ENCODE measurements at places on chromosomes 4 and X. TPM values are rescaled to one million over a fixed set of nuclear protein-coding genes. Genes with fewer than 3 reads are reported as not detected.

DNA sequence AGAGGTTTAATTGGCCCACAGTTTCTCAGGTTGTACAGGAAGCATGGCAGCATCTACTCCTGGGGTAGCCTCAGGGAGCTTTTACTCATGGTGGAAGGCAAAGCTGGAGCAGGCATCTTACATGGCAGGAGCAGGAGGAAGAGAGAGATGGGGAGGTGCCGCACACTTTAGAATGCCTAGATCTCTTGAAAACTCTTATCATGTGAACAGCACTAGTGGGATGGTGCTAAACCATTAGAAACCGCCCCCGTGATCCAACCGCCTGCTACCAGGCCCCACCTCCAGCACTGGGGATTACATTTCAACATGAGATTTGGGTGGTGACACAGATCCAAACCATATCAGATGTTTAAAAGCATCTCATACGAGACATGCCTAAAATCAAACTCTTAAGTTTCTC, 41.6 kb upstream of the SCOC start:
- H3K27me3 ChIP-seq = no peaks in the 10 kb centered on the region
- H3K4me3 ChIP-seq = no peak overlapping the region
- no peaks in the 10 kb centered on the region for H3K36me3 ChIP-seq
- no peaks in the 10 kb centered on the region for H3K4me1 ChIP-seq

DNA sequence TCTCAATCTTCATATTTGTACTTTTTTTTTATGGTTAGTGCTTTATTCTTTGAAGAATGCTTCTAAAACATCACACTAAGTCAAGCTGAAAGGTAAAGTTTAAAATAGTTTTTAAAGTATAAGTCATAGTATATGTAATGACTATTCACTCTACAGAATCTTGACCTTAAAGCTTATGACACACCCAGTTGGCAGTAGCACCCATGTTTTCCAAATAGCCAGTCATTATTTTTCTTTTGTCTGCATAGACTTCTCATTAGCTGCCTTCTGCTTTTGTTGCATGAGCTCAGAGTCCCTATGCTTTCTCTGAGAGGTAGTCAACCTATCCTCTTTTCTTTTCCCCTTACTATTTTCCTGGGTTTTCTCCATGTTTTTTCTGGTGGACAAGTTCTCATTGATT, 231.5 kb downstream of the PCDH18 start:
- no peak overlapping the region for H3K4me3 ChIP-seq
- H3K4me1 ChIP-seq = no peaks in the 10 kb centered on the region
- no peak for DNase-seq
- H3K27ac ChIP-seq = no peak overlapping the region

Gene CSAG3
- 0.52 TPM for total RNA-seq

Gene DTHD1
- 0.09 TPM for total RNA-seq

- no peak overlapping the region for H3K27ac ChIP-seq
- no peak overlapping the region for H3K4me3 ChIP-seq
- no peak for DNase-seq
- no peaks in the 10 kb centered on the region for H3K4me1 ChIP-seq
These were observed 188.8 kb downstream of the RCHY1 start for GRCh38 chr4:75325318-75325979.

DNA sequence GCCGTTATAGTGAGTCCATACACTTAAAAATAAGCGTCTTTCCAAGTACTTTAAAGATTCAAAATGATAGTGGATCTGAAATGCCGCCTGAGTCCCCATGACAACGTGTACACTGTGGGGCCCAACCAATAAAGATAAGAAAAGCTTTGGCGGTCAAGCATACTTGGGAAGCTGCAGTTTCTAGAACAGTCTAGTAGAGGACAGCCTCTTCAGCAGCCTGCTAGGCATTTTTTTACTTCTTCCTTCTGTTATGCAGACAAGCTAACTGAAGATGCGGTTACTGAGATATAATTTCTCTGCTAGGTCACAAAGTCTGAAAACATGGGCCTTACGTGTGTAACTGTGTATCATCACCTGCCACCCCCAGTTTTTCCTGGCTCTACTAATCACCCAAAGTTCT, 402 bp upstream of the UPRT start:
- H3K27me3 ChIP-seq = no peaks in the 10 kb centered on the region
- H3K27ac ChIP-seq = peak overlapping the region; percentile 95
- no peaks in the 10 kb centered on the region for H3K36me3 ChIP-seq
- DNase-seq = no peak

DNA sequence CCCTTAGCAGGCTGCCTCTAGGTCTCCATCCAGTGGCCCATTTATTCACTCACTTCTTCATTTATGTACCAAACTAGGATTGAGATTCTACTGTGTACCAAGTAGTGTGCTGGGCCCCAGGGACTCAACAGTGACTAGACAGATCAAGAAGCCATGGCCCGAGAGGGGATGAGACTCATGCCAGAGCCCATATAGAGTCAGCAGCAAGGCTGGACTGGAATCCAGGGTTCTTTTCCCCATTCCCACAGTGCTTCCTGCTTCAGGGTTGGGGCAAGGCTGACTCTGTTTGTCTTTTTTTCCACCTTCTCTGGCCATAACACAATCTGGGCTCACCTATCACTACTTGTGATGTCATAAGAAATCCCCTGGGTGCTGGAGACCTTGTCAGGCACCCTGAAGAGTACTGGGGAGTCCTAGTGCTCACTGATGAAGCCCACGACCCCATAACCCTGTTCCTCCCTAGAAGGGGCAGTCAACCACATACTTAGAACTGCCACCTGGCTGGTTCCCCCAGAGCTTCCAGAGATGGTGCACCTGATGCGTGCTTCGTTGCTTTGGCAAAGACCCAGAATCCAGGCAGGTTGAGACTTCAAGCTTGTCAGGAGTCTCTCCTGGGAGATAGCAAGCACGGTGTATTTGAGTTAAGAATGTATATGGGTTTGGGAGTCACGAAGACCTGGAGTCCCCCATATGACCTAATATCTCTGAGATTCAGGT, 6.2 kb downstream of the RTL5 start:
- no peaks in the 10 kb centered on the region for H3K36me3 ChIP-seq
- DNase-seq = no peak
- peaks cover 56% of the 10 kb centered on the region for H3K4me1 ChIP-seq

Gene CSAG2
- not detected for total RNA-seq

Gene SAGE1
- not detected for total RNA-seq

Gene GAGE13
- total RNA-seq = not detected

Gene RBM47
- 7.9 TPM for total RNA-seq

DNA sequence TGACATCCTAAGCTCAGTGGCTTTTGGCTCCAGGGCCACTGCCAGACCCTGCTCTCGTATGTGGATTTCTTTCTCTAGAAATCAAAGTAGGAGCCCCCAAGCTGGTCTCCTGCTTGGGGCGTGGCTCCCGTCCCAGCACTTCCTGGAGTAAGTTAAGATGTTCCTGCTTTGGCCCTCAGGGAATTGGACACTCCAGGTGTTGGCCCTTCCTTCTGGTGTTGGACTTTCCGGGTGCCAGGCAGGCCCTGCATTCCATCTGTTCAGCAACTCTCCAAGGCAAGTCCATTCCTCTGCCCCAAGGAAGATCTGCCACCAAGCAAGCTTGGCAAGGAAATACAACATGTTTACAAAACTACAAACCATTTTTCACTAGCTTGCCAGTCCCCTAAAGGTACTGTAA, 22.1 kb upstream of the GPC4 start:
- no peak for DNase-seq
- H3K27ac ChIP-seq = no peak overlapping the region
- H3K4me1 ChIP-seq = no peaks in the 10 kb centered on the region
- H3K4me3 ChIP-seq = no peak overlapping the region
- H3K36me3 ChIP-seq = no peaks in the 10 kb centered on the region

DNA sequence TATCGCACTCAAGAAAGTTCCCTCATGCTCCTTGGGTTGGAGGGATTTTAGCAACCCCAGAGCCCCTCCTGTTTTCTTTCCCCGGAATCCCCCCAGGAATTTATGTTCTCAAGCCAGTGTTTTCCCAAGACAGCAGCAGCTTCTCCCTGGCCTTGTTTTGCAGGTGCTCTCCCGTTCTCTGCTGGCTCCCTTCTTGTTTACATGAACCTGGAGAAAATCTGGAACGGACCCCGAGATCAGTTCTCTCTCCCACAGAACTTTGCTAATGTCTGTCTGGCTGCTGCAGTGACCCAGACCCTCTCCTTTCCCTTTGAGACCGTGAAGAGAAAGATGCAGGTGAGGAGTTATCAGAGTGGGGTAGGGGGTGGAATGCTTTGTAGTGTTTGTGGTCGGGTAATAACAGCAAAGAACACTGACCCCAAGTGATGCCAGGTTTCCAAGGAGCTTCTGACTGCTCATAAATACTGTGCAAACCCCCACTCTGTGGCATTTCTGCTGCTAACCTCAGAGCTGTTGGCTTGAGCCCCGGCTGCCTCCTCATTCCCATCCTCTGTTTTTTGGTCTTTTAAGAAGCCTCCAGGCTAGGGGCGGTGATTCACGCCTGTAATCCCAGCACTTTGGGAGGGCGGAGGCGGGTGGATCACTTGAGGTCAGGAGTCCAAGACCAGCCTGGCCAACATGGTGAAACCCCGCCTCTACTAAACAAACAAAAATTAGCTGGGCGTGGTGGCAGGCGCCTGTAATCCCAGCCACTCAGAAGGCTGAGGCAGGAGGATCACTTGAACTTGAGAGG, 11.1 kb downstream of the SLC25A43 start:
- H3K27me3 ChIP-seq = no peaks in the 10 kb centered on the region
- DNase-seq = no peak
- no peak overlapping the region for H3K4me3 ChIP-seq
- H3K27ac ChIP-seq = no peak overlapping the region
- no peaks in the 10 kb centered on the region for H3K4me1 ChIP-seq
- H3K36me3 ChIP-seq = no peaks in the 10 kb centered on the region

Gene PABPC4L
- total RNA-seq = 3.1 TPM

DNA sequence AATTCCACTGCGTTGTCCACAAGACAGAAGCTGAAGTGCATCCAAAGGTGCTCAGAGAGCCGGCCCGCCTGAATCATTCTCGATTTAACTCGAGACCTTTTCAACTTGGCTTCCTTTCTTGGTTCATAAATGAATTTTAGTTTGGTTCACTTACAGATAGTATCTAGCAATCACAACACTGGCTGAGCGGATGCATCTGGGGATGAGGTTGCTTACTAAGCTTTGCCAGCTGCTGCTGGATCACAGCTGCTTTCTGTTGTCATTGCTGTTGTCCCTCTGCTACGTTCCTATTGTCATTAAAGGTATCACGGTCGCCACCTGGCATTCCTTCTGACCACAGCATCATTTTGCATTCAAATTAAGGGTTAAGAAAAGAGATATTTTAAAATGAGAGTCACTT, 115.5 kb downstream of the NFKB1 start:
- H3K27ac ChIP-seq = no peak overlapping the region
- H3K4me3 ChIP-seq = no peak overlapping the region
- peaks cover 40% of the 10 kb centered on the region for H3K4me1 ChIP-seq
- H3K27me3 ChIP-seq = no peaks in the 10 kb centered on the region

Gene GAGE1
- not detected for total RNA-seq

- H3K4me3 ChIP-seq = peak within 1 kb of the TSS; percentile 79
- H3K36me3 ChIP-seq = no peaks in the 10 kb centered on the region
- no peaks in the 10 kb centered on the region for H3K27me3 ChIP-seq
- peaks cover 2% of the 10 kb centered on the region for H3K4me1 ChIP-seq
- peak within 1 kb of the TSS; percentile 94 for H3K27ac ChIP-seq
These were observed at the start of gene SEPTIN6 for GRCh38 chrX:119693040-119693995. Gene SEPTIN6, minus strand, starts transcription at chrX:119693168. Its CDS starts 63 bp downstream, at chrX:119693105.

DNA sequence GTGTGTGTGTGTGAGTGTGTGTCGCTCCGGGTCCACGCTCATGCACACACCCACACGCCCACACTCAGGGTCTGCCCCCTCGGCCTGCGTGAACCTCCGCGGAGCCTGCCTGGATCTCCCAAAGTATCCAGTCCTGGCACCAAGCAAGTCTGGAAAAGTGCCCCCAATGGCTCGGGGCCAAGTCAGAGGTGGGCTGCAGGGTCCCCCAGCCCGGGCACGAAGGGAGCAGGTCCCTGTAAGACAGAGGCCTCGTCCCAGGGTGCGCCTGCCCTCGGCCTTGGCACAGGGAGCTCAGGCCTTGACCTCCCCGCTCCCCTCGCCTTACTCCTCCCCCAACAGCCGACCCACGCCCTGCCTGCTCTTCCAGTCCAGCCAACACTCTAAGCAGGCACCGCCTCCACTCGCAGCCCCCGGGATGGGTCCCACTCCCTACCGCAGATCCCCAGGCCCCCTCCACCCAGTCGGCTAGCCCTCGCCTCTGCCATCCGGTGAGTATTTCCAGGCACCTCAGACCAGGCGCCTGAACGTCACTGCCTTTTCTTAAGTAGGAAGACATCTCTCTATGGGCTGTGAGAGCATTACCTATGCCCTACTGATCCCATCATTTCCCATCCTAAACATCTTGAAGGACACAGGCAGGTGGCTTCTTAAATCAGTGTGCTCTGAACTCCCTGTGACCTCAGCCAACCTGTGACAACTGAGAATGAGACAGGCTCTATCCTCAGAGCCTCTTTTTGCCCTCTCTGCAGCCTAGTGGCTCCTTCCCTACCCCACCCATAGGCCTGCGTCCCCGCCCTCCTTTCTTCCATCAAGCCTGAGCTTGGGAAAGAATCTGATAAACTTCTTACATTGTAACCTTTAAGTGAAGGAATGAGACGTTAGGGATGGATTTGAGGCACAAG, 704 bp downstream of the FAM114A1 start:
- H3K4me1 ChIP-seq = no peaks in the 10 kb centered on the region
- peak overlapping the region; percentile 42 for H3K4me3 ChIP-seq
- peaks cover 16% of the 10 kb centered on the region for H3K27me3 ChIP-seq
- peak overlapping the region; percentile 52 for H3K27ac ChIP-seq
- no peaks in the 10 kb centered on the region for H3K36me3 ChIP-seq

Gene USP27X
- total RNA-seq = 2.5 TPM

- peaks cover 38% of the 10 kb centered on the region for H3K27me3 ChIP-seq
- no peaks in the 10 kb centered on the region for H3K4me1 ChIP-seq
- no peak for DNase-seq
- no peak overlapping the region for H3K4me3 ChIP-seq
These were observed 2.0 kb downstream of the ADGRL3 start for GRCh38 chr4:61201961-61202637.

Gene PLCXD1
- 15.4 TPM for total RNA-seq

DNA sequence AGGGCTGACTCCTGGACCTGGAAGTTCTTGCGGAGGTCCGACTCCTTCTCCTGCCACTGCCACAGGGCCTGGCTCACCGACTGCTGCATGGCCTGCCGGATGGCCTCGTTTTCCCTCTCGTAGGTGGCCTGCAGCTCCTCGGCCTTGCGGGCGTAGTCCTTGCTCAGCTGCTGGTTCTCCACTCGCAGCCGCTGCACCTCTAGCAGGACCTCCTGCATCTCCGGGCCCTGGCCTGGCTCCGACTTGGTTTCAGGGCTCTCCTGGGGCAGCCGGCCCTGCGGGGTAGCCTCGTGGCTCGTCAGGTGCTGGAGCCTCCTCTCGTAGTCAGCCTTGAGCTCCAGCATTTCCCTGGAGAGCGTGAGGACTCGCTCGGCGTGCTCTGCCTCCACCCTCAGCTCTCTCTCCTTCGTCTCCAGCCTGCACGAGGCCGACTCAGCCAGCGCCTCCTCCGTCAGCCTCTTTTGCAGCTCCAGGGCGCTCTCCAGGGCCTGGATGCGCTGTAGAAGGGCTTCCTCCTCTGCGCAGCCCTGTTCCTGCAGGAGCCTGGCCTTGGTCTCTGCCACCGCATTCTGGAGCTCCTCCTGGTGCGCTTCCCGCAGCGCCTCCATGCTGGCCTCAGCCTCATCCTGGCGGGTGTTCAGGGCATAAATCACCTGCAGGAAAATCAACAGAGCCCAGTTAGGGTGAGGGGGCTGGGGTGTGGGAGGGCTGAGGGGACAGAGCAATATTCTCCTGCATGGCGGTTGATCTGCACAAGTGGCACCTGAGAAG, 72.2 kb downstream of the FAM184B start:
- DNase-seq = no peak
- no peaks in the 10 kb centered on the region for H3K36me3 ChIP-seq
- H3K27me3 ChIP-seq = no peaks in the 10 kb centered on the region
- no peak overlapping the region for H3K4me3 ChIP-seq
- H3K27ac ChIP-seq = no peak overlapping the region
